ENCODE measurements at places on chromosomes 1 and 21.

DNA sequence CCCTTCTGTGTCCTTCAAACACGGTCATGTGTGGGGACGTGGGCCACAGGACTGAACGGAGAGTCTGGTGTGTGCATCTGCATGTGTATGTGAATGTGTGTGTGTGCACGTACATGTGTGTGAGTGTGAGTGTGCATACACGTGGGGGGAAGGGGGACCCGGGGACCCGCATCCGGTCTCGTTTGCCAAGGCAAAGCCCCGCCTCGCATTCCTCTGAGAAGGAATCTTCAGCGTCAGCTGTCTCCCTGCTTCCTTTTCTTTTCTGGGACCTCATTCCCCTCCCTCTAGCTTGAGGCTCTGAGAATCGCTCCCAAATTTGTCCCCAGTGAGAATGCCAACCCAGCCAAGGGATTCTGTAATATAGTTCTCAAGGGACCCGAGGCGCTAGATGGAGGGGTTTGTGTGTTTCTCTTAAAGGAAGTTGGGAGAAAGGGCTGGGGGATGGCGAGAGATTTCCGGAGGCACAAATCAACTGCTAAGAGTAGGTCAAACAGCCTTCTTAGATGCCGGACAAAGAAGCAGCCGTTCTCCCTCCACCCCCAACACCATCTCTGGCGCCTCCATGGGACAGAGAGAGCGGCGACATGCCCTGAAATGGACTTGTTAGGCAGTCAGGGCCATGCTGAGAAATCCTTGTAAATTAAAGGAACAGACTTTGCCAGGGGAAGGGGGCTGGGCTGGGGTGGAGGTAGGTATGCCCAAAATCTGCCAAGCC, 6.6 kb downstream of the IFFO2 start:
- DNase-seq = no peak

DNA sequence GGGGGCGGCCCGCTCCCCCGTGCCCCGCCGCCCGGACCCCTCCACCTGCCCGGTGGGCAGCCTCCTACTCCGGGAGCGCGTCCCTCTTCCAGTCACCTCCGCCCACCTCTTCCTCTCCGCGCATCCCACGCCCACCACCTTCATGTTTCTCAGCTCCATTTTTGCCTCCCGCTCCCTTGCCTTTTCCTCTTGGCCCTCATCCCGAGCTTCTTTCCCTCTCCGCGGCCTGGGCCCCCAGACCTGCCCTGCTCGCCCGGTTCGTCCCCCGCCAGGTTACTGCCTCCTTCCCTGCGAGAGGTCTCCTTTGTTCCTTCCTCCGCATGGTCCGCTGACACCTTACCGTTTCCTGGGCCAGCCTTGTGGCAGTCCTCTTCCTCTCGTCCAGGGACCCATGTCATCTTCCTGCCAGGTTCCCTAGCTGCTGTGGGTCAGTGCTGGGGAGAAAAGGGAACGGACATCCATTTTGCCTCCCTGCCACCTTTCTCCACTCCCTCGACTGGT, 563 bp downstream of the QSOX1 start:
- DNase-seq = peak; percentile 50

DNA sequence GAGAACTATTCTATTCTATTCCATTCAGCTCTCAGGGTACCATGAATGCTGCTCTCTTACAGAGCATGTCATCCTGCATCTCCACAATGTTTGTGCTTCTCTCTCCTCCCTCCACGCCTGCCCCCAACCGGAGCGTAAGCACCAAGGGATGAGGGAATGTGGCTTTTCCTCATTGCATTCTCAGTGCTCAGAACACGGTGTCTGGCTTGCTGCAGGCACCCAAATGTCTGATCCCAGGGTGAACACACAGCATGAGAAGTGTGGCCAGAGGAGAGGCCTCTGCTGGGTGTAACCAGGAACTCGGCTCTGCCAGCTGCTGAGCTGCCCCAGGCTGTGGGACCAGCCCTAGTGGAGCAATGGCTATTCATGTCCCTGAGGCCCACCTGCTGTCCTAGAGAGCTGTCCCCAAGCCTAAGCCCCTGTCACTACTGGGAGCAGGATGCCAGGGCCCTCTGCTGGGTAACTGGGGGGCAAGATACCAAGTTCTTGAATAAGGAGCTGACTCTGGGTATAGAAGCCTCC, 38.3 kb downstream of the OLFML2B start:
- DNase-seq = no peak

DNA sequence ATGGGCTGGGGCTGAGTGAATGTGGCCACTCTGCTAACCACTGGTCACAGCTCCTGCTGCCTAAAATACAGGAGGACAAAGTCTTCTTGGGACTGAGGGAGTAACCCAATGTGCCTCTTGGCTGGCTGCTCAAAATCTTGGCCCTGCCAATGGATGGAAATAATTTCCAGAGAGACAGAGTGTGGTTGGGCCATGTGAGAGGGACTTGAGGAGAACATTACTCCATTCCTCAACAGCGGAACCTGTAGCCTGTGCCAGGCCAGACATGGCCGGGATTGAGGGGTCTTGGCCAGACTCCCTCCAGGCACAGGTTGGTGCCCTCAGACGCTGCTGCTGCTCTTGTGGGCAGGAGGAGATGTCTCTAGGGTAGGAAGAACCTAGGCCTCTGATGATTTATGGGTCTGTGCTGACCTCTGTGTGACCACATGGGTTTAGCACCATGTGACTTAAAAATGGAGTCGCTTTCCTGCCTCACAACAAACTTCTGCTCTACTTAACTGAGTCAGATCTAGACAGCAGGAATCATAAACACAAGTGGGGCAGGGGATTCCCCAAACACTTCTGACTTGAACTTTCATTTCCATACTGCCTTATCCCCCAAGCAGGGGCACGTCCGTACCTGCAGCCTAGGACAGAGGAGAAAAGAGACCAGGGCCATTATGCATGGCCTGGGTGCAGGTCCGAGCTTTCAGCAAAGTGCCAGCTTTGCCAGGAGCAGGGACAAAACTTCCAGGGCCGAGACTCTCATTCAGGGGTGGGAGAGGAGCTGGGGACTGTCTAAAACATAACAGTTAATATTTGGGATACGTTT, 79.2 kb downstream of the CD34 start:
- DNase-seq = no peak

- no peak for DNase-seq
Observed at GRCh38 chr1:207815913-207816291, 64.0 kb downstream of the CD46 start.

- no peak for DNase-seq
Observed at GRCh38 chr1:70041317-70042045, 163.9 kb downstream of the LRRC40 start.

- DNase-seq = no peak
Observed at GRCh38 chr1:40736085-40736531, 44.6 kb downstream of the NFYC start.

DNA sequence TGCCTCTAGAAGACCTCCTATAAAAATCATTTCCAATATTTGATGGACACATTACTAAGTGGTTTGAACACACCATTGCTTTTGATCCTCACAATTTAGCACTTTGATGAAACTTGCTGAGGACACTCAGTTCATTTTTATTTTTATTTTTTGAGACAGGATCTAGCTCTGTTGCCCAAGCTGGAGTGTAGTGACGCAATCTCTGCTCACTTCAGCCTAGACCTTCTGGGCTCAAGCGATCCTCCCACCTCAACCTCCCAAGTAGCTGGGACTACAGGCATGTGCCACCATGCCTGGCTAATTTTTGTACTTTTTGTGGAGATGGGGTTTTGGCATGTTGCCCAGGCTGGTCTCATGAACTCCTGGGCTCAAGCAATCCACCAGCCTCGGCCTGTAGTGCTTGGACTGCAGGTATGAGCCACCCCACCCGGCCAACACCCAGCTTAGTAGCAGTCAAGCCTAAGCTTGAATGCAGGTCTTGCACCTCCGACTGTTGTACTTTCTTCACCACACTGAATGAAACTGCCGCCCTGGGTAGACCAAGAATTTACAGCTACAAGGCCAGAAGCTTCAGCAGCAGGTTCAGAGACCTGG, 24.8 kb upstream of the ATP2B4 start:
- DNase-seq = no peak

DNA sequence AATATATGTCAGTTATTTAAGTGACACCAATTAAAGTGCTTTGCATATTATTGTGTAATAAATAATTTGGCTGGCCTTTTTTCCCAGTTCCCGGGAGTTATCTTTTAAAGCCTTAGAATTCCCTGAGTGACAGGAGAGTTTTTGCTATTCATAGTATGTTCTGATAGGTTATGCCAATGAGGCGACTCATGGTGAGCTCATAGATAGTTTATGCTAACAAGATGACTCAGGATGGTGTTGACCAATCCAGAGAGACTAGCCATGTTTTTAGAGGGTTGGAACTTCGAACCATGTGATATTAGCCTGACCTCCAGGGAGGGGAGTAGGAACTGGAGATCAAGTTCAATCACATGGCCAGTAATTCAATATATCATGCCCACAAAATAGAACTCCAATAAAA, 310.8 kb downstream of the USP25 start:
- DNase-seq = no peak

DNA sequence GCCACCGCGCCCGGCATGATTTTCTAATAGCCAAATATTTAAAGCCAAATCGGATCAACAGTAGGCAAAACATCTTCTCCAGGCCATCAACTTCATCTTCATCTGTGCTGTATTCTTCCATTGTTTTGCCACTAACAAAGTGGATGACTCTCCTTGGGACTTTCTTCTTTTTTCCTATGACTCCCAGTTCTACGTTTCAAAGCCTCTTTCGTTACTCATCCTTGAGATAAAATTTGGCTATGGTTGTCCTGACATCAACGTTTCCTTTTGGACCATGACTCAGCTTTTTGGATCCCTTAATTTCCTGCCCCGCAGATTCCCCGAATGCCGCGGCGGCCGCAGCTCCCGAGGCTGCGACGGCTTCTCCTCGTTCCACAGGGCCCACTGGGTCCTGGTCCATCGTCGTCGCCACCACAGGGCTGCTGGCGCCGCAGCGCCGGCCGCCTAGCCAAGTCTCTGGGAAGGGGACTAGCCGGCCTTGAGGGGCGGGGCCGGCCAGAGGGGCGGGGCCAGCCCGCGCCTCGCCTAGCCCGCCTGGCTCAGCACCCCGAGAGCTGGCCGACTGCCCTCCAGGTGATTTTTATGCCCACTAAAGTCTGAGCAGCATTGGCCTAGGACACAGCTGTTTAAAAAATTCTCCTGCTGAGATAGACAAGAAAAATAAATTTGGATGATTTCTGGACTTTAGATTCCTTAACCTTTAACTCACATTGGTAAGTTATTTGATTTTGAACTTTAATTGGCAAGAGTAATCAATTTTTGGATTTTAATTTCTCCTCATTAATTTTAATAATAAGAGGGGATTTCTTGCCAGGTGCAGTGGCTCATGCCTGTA, 93.9 kb downstream of the ADCY10 start:
- DNase-seq = no peak

DNA sequence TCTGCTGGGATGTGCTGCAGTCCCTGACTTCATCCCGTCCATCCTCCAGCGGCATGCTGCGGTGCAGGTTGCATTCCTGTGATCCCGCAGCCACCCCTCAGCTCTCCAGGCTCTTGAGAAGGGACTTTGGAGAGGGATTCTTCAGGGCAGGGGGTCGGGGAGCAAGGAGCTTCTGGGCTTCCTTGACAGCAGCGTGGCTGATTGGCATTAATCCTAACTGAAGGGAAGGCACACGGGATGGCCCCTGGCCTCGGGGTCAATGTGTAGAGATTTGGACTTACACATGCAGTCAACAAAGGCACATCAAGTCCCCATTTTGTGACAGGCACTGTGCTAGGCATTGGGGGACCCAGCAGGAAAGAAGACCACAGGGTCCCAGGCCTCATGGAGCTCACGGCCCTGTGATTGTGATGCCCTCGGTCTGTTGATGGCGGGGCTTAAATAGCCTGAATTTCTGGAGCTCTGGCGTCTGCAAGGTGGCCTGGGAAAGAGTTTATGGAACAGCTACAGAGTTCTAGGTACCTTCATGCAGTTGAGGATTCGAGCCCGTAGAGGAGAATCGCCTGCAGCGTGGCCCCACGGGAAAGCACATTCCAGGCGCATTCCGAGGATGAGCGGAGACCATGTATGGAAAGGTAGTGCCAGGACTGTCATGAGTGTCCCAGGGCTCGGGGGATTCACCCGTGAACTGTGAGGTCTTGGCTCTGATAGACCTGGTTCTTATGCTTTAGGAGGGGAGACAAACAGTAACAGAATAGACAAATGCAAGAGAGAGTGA, 20.1 kb downstream of the PSEN2 start:
- DNase-seq = no peak

DNA sequence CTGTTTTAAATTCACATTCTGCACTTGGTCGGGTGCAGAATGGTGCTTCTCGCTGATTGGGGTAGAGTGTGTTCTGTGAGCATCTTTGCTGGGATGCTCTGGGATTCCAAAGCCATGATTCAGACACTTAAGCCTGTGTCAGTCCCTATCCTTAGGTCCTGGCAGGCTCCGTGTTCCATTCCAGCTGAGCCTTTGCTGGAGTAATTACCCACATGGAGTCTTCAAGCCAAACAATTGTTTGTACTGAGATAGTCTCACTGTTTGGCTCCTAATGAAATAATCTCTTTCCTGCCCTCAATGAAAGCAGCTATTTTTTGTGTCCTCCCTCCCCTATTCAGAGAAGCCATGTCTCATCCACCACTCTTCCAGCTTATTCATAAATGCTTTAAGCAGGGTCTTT, 18.7 kb downstream of the SMAP2 start:
- no peak for DNase-seq

GRCh38 chr1:173414136-173414535, 63.0 kb upstream of the PRDX6 start:
- DNase-seq = no peak

GRCh38 chr21:42269386-42269785, 45.8 kb downstream of the TFF3 start:
- DNase-seq = peak; percentile 29

DNA sequence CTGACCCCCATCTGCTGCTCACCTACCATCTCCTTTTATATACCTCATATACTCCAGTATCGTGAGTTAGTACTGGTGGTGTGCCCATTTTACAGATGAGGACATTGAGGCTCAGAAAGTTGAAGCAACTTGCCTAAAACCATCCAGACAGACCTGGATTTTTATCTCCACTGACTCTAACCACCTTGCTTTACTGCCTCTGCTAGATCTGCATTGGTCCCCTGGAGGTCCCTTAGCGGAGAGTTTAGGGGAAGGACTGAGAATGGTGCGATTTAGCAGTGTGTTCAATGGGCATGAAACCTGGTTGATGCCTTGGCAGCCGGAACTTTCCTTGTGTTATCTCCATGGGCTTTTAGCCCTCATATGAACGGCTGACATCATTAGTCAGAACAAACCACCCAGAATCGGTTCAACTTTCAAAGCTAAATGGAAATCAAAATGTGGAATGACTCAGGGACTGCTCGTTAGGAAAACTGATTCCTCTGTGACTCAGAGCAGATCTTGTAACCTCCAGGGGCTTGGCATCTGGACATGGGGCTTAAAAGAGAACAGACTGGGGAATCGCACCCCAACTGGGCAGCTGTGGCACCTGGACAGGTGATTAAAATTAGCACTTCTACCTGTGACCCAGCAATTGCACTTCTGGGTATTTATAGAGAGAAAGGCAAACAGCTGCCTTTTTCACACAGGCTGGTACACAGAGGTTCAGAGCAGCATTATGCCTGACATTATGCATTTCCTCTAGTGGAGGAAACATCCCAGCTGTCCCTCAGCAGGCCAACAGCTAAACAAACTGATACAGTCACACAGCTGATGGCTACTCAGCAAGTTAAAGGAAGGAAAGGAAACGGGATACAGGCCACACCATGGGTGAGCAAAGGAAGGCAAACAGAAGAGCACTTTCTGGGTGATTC, 25.3 kb downstream of the TMEM51 start:
- DNase-seq = peak; percentile 85

- DNase-seq = no peak
Observed at GRCh38 chr1:6027591-6027990, 18.1 kb upstream of the KCNAB2 start.

Data from NCI-H2171 treated with DMSO at 0.1 percent for 48 hours (cell line).